ENCODE measurements at places on chromosomes 4 and X.

DNA sequence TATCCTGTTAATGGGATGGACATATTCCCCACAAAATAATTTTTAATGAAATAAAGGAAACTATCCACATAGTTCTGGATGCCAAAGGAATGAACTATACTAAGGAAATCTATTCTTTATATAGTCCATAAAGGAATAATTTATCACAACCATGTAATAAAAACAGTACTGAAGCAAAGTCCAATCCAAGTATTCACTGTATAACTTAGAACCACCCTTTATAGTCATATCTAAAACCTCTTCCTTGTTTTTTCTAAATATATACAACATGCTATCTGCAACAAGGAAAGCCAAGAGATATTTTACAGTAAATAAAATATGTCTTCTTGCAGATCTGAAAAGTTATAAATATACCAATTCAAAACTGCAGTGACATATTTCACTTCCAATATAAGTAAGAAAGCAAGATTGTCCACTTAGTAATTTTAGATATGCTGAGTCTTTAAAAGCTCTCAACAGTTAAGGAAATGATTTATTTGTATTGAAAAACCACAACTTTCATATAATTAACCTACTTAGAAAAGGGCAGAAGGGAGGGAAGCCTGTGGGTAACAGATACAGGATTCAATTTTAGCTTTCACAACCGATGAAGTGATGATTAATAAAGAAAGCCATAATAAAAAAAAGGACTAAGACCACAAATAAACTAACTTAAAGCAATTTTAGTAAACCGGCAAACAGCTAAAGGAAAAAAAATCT, 8.0 kb downstream of the NR3C2 start:
- DNase-seq = no peak

DNA sequence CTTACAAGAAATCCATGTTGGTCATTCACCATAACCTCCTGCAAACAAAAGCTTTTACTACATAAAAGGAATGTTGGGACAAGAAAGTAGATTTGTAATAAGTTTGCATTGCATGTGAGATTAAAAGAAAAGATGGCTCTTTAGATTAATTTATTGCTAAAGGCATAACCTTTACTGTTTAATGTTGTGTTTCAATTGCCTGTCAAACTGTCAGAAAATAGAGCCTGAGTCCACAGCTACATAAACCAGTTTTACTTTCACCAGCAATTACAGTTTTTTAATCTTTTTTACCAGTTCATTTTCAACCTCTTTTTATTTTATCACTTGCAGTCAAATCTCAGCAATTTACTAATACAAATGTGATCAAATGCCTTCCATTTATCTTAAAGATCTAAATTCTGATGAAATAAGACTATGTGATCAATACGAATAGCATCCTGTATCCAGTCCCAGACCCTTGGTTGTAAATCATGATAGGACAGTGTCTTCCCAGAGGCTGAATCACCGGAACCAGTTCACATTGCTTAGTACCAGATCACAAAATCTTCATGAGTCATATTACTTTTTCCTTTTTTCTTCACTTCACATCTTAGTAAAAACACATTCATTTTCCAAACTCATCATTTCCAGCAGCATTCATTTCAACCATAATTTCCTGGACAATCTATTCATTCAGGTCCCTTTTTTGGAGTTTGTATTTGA, 95.4 kb upstream of the FRG1 start:
- DNase-seq = no peak

GRCh38 chrX:13719192-13719856, 15.1 kb downstream of the TRAPPC2 start:
- no peak for DNase-seq

GRCh38 chr4:169305651-169306050, 34.9 kb upstream of the SH3RF1 start:
- no peak for DNase-seq

- DNase-seq = no peak
Measured at GRCh38 chrX:100871594-100872560, 2.3 kb downstream of the NOX1 start.

Data from HS-27A (cell line).